NCI-H446 treated with DMSO at 0.1 percent for 48 hours (cell line): ENCODE measurements at places on chromosomes 6 and 20.

GRCh38 chr6:91437315-91437729, 850.5 kb upstream of the MAP3K7 start:
- DNase-seq: no peak

GRCh38 chr20:11797156-11797555, 120.5 kb upstream of the BTBD3 start:
- peak; percentile 58 for DNase-seq

DNA sequence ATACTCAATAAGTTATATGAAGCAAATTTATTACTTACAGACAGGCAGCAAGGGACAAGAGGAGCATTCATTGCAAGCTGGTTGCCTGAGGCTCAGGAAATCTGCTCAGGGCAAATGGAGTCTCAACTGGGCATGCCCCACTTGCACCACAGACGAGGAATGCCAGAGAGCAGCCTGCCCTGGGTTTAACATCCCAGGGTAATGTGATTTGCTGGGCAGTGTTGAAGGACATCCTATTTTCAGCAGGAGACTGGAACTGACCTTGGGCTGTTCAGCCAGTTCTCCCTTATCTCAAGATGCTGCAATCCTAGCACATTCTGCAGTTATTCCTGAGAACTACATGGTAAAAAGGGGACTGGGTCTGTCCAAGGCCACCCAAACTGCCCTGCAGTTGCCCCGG, 3.8 kb upstream of the ENTPD6 start:
- no peak for DNase-seq

DNA sequence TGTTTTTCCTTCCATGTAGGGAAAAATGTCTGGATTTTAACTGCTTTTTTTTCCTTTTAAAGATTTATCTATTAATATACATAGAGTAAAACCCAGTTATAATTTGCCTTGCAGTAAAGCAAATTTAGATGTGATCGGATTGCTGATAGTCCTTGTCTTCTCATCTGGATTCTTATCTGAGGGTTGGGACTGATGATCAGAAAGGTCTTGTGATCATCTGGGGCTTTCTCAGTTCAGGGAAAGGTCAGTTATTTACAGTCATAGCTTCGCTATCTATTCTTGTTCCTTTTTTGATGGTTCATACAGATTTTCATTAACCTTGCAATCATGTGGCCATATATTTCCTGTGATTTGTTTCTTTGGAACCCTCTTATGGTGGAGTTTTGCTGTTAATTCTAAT, 63.8 kb upstream of the CLDN20 start:
- no peak for DNase-seq

DNA sequence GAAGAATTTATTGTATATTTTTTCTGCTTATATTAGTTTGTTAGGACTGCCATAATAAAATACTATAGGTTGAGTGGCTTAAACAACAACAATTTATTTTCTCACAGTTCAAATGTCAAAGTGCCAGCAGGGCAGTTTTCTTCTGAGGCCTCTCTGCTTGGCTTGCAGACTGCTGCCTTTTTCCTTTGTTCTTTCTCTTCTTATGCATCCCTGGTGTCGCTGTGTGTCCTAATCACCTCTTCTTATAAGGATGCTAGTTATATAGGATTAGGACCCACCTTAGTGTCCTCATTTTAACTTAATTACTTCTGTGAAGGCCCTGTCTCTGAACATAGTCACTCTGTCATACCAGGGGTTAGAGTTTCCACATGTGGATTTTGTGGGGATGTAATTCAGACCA, 354.4 kb downstream of the NKAIN2 start:
- no peak for DNase-seq

DNA sequence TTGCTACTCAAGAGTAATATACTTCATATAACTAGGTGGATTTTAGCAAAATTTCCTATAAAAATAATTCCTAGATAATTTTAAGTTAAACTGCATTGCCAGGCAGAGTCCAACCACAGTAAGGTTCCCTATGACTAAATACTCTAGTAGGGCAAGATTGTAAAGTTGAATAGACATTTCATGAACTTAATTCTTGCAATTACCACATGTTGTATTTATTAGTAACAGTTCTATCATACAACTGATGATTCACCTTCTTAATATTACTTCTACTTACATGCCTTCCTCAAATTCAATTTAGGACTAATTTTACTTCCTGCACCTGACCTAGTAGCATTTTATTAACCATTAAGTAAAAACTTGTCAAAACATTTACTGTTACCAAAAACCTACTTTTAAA, 266.7 kb upstream of the THEMIS start:
- DNase-seq: no peak

DNA sequence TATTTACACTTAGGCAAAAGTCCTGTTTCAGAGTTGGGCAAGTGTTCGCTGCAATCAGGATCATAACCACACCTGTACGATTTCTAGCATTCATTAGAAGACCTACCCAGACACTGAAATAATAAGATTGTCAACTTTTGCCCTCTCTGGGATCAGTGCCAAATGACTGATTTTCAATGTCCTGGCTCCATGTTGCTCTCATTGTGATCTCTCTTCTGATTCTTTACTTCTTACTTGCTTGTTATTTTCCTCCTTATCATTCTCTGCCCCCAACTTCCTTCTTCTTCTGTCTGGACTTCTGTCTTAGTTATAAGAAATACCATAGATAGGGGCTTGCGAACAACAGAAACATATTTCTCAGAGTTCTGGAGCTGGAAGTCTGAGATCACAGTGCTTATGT, 94.4 kb upstream of the BMP2 start:
- no peak for DNase-seq

- no peak for DNase-seq
Observed at GRCh38 chr6:99521633-99522151, 6.5 kb upstream of the USP45 start.

GRCh38 chr6:43823390-43823789, 53.4 kb downstream of the VEGFA start:
- DNase-seq: no peak

- peak; percentile 79 for DNase-seq
Observed at GRCh38 chr6:4941782-4942672, 61.8 kb downstream of the RPP40 start.

- no peak for DNase-seq
Observed at GRCh38 chr6:63478734-63479133, 93.5 kb upstream of the LOC128125822 start.

DNA sequence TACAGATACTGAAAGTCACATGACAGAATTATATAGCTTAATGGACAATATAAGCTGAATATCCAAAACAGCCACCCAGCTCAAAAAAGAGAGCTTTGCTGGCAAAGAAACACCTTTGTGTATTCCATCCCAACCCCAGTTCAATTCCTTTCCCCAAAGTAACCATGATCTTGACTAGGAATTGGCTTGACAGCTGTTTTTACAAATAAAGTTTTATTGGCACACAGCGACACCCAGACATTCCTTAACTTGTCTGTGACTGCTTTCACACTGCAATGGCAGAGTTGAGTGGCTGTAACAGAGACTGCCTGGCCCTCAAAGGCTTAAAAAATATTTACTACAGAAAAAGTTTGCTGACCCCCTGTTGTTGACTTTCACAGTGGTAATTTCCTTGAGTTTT, 264.0 kb upstream of the TSHZ2 start:
- DNase-seq: no peak

DNA sequence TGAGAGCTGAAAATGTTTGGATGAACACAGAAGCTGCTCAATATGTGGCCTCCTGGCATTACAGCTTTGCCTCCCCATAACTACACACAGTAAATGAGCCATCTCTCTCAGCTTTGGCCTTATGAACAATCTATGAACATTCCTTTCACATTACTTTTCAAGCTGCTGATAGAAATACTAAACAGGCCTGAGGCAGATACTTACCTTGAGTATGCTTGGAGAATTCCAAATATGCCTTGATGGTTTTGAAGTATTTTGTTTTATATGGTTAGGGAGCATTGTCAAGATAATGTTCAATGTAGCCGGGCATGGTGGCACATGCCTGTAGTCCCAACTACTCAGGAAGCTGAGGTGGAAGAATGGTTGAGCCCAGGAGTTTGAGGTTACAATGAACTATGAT, 104.5 kb downstream of the CD24 start:
- no peak for DNase-seq

DNA sequence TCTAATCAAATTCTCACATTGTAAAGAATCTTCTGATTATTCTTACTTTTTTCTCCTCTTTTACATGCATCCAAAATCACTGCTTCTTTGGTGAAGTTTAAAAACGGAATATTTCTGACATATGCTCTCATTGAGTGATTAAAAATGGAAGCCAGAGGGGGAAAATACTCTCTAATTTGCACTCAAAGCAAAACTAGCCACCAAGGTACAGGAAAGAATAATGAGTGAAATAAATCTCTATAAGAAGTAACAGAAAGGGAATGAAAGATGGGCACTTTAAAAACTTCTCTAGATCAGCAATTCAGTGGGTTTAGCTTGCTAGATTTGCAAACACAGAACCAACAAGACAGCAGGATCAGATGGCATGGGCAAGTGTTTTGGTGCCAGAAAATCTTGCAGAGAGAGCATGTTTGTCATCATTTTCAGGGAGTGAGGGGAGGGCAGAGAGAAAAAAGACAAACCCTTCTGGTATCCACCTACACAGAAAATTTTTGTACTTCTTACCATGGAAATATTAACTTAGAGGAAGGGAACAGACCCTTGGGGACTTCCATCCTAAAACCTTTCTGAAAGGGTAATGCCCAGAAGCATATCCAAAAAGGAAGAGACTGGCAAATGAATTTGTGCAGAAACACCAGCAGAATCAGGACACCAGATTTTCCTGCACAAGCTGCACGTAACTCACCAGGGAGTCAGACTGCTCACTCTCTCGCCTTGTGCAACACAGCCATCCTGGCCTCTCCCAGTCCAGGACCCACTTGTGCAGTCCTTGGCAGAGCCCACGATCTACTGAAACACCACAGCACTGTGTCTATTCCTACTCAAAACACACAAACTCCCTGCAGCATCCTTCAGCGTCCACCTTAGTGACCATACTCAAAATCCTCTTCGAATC, 270.2 kb upstream of the PRDM1 start:
- DNase-seq: peak; percentile 30

DNA sequence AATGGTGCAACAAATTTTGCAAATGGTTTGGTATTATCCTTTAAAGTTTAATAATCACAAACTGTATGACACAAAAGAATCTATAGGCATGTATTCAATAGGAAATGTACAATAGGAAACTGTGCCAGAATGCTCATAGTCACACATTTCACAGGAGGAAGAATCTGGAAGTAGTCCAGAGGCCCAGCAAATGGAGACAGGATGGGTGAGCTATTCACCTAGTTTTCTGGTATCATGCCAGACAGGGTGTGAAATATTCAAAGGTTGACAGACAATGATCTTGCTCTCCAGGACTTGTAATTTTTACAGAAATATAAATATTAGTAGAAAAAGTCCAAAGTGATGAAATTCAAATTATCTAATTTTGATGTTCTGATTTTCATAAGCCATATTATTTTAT, 520.1 kb upstream of the IMPG1 start:
- no peak for DNase-seq

DNA sequence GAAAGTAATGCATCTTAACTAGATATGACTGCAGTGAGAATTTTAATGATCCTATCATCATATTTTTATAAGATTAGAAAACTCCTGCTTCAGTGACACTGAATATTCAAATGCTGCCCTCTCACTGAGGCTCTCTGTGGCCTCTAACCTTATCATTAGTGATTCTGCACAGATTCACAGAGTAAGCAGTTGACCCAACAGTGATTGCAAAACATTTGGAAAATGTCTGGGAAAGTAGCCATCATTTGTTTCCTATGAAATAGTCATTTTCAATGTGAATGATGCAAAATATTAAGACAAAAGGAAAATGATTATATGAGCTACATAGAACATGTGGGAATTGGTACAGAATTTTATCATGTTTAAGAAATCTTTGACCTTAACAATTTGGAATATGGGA, 210.3 kb downstream of the TBX18 start:
- DNase-seq: no peak

- DNase-seq: peak; percentile 55
Observed at GRCh38 chr6:71190809-71191208, 97.8 kb upstream of the OGFRL1 start.

DNA sequence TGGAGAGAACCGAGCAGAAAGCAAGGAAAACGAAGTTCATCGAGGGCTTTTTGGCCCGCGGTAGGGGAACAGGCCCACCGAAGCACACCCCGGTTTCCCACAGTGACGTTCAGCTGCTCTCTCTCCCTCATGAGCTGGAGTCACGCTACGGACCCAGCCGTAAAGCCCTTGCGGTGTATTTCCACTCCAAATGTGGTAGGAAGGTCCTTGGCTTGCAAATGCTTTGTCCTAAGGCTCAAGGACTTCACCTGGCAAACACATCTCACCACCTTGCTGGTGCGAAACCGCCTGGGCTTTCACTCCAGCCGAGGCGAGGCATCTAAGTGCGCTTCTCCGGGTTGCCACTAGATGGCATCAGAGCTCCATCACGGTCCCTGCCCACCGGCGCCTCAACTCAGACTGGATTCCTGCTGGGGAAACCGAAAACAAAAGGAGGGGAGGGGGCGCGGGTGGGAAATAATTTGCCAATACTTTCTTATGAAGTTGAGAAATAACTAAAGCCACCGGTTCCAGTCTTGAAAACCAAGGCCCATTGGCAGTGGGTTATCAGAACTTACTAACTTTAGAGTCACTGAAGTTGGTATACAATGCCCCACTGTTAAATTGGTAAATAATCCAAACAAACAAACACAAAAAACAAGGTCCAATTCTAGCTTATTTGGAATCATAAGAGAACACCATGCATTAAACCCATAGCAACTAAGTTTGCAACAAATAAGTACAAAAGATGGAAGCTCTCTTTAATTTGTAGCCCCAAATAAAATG, 13.4 kb upstream of the FOXC1 start:
- DNase-seq: no peak

DNA sequence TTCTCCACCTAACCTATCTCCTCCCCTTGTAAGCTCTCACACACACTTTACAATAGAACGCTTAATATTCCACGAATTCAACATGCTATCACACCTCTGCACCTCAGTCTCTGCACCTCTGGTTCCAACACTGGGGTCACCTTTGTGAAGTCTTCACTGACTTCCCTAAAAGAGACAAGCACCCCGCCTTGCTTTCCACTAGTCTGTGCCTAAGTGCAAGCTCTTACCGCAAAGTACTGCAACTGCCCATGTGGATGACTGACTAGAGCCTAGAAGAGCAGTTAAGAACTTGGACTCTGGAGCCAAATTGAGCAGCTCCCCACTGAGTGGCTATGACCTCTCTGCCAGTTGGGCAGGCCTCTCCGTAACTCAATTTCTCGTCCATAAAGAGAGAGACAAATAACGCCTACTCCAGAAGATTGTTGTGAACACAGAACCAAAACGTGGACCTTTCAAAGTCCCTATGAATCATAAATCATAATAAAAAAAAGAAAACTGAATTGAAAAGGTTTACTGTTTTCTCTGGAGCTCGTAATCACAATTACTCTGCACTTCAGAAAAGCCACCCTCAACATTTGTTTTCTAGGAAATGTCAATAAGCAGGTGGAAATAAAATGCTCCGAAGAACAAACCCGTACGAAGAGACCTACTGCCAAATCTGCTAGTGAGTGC, 1.2 kb downstream of the IFNGR1 start:
- DNase-seq: no peak
